Gastrocnemius medialis (tissue), 4 donors: ENCODE measurements at places on chromosomes 13 and 19. TPM values are rescaled to one million over a fixed set of nuclear protein-coding genes. Genes with fewer than 3 reads are reported as not detected.

GRCh38 chr13:23776698-23777574 is 112.3 kb downstream of the MIPEP start:
- no peaks in the 10 kb centered on the region for H3K27me3 ChIP-seq
- H3K36me3 ChIP-seq: no peaks in the 10 kb centered on the region
- H3K27ac ChIP-seq: no peak overlapping the region
- H3K4me3 ChIP-seq: no peak overlapping the region
- DNase-seq: no peak
- no peaks in the 10 kb centered on the region for H3K4me1 ChIP-seq

- DNase-seq: no peak
- no peak overlapping the region for H3K27ac ChIP-seq
- H3K36me3 ChIP-seq: no peaks in the 10 kb centered on the region
- no peaks in the 10 kb centered on the region for H3K4me1 ChIP-seq
- no peak overlapping the region for H3K4me3 ChIP-seq
These were observed 131.7 kb downstream of the UGGT2 start for GRCh38 chr13:95921485-95921884.

DNA sequence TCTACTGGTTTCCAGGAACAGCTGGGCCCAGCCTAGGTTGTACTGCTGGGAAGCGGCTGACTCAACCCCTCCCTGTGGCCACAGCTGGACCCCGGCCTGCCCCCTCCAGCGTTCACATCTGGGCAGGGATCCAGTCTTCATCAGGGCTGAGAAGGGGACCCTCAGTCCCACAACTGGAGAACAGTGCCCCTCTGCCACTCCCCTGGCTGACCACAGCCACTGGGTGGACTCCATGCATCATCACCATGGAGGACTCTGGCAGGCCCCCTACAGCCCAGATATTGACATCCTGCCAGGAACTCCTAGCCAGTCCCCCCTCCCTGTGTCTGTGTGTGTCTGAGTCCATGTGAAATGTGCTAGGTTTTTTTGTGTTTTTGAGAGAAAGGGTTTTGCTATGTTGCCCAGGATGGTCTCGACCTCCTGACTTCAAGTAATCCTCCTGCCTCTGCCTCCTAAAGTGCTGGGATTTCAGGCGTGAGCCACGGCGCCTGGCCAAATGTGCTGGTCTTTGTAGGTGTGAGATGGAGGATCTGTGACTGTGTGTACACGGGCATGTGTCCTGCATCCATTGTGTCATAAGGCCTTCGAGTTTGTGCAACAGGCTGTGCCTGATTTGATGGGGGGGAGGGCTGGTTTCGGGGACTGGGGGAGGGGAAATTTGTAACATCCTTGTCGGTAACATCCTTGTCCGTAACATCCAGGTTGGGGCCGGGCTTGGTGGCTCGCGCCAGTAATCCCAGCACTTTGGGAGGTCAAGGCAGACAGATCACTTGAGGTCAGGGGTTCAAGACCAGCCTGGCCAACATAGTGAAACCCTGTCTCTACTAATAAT is 4.0 kb upstream of the HOOK2 start:
- H3K4me3 ChIP-seq: no peak overlapping the region
- H3K36me3 ChIP-seq: no peaks in the 10 kb centered on the region
- peak; percentile 50 for DNase-seq
- H3K27me3 ChIP-seq: no peaks in the 10 kb centered on the region
- peak overlapping the region; percentile 87 for H3K27ac ChIP-seq

CCNA1 gene
- total RNA-seq: 0.98 TPM

NCR1 gene
- not detected for total RNA-seq
